Peyer's patch (tissue), 4 donors: ENCODE measurements at places on chromosomes 7 and 10. TPM values are rescaled to one million over a fixed set of nuclear protein-coding genes. Genes with fewer than 3 reads are reported as not detected.

The SSBP1 gene
- total RNA-seq: 65.3 TPM

The MAT1A gene
- total RNA-seq: not detected

The NODAL gene
- total RNA-seq: not detected

The INMT gene
- total RNA-seq: 3.2 TPM

GRCh38 chr7:142438235-142438922 lies 180.5 kb upstream of the PRSS58 start:
- DNase-seq: no peak

DNA sequence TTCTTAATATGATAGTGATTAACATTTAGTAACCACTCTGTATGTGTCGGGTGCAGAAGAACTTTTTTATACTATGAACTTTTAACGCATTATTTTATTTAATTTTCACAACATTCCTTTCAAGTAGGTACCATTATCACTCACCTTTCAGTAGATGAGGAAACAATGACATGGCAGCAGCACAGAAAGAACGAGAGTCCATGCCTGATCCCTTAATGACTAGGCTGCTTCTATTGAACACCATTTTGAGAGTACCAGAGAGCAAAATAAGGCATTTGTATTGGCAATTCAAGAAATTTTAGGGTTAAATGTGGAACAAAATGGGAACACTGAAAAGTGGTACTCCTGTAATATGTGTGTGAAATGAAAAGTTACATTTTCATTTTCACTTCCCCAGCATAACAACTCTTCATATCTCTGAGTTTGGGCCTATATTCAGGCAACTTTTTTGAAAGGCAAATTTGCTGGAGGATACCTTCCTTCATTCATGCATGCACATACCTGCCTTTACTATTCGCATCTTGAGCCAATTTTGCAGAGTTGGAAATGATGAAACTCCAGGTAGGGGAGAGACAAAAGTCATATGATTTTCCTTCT lies 12.8 kb downstream of the LRRN3 start:
- no peak for DNase-seq

DNA sequence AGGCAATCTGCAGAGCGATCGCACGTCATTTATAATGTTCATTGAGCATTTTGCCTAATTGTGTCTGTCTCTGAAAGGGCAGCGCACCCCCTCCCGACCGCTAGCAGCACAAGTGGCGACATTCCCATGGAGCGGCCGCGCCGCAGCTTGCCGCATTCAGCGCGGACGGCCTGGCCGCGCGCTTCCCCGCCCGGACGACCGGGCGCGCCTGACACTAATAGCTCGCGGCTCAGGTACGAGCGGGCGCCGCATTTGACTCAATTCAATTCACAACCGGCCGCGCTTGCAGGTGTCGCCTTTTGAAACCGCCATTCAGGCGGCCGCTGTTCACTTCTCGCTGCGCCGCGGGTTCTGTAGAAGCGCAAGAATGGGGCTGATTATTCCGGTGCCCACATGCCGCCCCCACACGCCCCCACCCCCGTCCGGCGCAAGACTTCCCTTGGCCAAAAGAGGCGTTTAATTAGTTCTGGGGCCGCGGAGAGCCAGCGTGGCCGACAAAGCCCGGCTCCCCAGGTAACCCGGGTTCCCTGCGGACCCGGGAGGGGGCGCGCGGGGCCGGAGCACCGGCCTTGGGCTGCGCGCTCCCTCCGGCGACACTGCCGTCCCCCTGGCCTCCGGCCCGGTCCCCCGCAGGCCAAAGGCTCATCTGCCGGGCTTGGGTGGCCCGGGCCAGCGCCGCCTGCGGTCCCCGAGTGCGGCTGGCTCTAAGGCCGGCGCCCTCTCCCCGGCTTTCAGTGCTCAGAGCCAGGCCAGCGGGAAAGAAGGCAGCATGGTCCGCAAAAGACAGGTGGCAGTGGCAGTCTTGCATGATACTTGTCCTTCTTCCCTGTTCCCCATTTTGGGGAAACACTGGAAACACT lies 18.7 kb upstream of the PTF1A start:
- DNase-seq: no peak

DNA sequence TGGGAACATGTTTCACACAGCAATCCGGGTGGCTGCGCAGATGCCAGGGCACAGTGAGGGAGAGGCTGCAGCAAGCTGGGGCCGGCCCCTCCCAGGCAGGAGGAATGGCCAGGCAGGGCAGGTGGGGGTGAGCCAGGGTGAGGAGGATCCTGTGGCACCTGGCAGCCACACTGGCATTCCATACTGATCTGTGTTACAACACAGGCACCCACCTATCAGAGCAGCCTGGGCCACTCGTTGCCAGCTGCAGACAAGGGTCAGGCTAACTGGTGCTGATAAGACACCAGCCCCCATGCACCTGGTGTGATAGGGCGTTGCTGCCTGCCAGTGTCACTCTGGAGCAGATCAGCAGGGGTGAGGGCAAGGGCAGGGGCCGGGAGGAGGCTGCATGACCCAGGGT lies 16.6 kb upstream of the RET start:
- no peak for DNase-seq

DNA sequence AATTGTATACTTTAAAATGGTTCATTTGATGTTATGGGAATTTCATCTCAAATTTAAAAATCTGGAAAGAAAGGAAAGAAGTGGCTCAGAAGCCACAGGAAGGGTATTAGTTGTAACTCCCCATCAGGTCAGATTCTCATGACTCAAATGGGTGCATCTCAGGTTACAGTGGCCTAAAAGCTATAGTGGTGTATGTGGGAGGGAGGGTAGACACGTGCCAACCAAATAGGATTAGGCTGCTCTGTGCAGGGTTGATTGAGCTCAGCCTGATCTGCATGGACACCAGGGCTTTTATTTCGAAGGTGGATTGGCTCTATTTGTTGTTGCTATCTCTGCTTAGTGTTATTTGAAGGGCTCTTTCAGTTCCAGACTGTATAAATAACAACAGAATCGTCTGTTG lies 121.5 kb upstream of the PRR15 start:
- no peak for DNase-seq

The OR2A12 gene
- not detected for total RNA-seq

- DNase-seq: no peak
Measured at GRCh38 chr7:147579148-147579547, 1011.4 kb upstream of the C7orf33 start.

The ANXA8 gene
- total RNA-seq: not detected

The HOXA11 gene
- total RNA-seq: not detected

DNA sequence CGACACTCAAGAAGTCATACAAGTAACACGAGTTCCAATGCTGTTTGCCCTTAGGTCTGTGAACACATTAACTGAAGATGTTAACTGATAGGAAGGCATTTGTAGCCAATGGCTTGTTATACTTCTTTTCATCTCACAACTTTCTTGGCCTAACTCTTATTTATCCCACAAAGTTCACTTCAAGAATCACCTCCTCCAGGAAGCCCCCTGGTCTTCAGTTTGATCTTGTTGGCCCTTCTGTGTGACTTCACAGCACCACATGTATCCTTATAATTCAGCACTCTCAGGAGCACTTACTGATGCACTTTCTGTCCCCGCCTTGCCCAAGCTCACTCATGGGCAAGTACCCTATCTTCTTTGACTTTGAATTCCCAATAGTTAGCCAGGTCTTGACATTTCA lies 159.6 kb downstream of the RAPGEF5 start:
- no peak for DNase-seq

DNA sequence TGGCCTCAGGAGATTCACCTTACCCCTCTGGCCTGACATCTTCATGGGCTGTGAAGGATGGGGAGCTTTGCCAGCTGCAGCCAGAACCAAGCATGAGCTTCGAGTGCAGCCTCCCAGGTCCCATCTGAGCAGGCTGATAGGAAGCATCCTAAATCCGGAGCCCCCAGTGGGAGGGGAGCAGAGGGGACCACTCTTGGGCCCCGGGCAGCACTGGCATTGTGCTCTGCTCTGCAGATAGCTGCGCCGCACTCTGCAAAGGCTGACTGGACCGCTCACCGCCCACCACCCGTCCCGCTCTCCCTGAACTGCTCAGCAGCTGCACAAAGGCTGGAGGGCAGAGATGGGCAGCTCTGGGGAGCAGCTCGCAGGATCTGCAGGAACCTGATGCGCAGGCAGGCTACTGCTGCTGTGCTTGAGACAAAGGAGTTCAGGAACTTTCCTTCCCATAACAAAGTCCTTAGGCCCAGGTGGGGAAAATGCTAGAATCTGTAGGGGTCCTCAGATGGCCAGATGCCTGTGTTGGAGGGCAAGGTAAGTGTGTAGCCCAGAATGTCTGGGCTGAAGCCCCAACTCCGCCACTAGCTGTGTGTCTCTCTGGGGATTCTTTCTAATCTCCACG lies 51.8 kb downstream of the ARHGAP22 start:
- DNase-seq: no peak

The DNAJB6 gene
- 58.2 TPM for total RNA-seq

- DNase-seq: no peak
Measured at GRCh38 chr7:148434181-148434757, 156.3 kb upstream of the C7orf33 start.

DNA sequence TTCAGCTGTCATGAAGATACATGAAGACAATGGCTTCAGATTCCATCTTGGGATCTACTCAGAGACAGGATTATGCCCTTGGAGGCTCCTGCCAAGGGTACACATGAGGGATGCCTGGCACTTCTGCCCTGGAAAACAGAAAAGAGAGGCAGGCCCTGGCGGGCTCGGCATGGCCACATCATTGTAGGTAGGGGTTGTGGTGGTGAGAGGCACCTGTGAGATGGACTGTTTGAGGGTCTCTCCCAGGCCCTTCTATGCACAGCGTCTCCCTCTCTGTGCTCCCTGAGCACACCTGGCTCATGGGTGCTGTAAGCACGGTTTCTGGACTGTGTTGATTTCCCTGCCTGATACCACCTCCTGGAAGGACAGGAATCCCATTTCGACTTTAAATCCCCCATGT lies 304.3 kb downstream of the GLRX3 start:
- peak; percentile 22 for DNase-seq

- DNase-seq: no peak
Measured at GRCh38 chr7:131302446-131302845, 25.2 kb upstream of the MKLN1 start.

GRCh38 chr7:37675749-37676148 lies 7.8 kb upstream of the GPR141 start:
- no peak for DNase-seq

DNA sequence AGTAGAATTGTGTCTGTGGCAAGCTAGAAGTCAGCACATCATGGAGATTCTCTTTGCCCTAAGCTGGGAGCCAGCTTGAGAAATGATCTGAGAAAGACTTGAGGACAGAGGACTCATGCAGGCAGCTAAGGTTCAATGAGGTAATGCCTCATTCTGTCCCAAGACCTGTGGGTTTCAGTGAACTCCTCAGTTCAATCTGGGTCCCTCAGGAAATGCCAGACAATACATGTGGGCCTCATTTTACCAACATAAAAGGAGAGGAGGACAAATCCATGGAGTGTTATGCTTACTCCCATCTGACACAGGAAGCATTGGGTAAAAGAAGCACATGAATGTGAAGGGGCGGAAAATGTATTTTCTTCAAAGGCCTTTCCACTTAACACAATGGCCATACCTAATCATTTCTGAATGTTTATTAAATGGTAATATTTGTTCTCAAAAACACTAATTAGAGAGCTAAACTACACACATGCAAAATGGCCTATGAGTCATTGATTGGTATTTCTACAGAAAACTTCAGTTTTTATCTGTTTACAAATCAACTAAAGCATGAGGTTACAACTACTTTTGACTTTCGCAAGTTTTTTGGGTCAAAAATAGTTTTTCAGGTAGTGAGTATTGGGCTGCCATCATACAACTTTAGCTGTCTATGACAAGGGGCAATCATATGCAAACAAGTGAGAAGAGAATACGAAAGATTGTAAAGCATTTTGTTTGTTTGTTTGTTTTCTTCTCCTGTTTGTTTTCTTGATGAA lies 205.3 kb downstream of the CHRM2 start:
- DNase-seq: no peak

DNA sequence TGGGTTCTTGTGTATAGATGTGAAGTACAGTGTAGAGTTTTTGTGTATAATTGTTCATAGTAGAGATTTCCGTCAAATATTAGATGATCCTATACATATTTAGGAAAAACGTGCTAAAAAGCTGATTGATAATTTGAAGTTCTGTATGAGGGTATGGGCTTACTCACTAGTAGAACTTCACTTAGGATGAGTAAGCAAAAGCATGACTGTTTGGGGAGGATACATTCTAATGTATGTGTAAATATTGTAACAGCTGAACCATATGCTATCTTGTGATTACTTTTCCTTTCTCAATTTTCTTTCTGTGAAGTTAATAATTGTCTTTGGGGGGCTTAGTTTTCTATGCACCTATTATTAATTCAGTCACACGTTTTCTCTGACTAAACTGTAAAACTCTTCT lies 53.2 kb upstream of the PDK4 start:
- DNase-seq: no peak

The NKX2-3 gene
- total RNA-seq: 19.0 TPM
